ENCODE measurements at places on chromosomes 2 and 18.

DNA sequence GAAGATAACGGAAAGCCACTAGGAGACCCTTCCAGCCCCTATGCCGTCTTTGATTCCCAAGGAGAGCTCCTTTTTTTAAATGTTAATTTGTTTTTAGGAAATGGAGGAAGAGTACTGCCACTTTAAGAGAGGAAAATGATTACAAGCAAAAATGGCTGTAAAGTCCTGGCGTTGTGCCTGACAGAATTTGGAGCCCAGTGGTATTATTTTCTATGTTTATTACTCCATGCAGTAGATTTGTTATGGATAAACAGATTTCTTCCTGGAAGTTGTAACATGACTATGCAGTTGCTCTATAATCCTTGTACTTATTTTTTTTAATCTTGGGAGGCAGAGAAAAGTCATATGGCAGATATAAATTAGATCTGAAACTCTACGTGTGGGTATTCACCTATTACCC is 141.3 kb downstream of the GBX2 start:
- no peak for DNase-seq

DNA sequence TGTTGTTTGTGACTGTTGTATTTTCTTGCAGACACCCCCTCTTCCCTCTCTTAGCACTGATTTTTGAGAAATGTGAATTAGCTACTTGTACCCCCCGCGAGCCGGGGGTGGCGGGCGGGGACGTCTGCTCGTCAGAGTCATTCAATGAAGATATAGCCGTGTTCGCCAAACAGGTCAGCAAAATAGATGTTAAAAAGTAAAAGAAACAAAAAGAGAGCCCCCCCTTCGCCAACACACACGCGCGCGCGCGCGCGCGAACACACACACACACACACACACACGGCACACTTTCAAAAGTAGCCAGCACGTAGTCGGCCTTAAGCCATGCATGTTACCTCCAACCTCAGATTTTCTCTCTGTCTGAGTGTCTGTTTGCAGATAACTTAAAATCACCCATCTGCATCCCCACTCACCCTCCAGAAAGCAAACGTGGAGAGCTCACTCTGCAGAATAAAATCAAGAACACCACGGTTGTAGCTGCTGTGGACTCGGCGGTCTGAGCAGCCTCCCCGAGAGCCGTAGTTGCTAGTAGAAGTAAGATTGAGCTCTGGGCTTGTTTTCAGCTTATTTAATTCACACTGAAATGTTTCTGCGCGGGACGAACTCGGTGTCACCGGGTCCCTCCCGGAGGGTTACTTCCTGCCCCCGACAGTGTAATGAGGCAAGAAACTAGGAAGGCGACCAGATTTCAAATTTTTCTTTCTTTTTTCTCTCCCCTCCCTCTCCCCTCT is 5.1 kb downstream of the MEIS1 start:
- DNase-seq: no peak

- DNase-seq: no peak
Measured at GRCh38 chr18:61295153-61295552, 38.1 kb upstream of the CDH20 start.

DNA sequence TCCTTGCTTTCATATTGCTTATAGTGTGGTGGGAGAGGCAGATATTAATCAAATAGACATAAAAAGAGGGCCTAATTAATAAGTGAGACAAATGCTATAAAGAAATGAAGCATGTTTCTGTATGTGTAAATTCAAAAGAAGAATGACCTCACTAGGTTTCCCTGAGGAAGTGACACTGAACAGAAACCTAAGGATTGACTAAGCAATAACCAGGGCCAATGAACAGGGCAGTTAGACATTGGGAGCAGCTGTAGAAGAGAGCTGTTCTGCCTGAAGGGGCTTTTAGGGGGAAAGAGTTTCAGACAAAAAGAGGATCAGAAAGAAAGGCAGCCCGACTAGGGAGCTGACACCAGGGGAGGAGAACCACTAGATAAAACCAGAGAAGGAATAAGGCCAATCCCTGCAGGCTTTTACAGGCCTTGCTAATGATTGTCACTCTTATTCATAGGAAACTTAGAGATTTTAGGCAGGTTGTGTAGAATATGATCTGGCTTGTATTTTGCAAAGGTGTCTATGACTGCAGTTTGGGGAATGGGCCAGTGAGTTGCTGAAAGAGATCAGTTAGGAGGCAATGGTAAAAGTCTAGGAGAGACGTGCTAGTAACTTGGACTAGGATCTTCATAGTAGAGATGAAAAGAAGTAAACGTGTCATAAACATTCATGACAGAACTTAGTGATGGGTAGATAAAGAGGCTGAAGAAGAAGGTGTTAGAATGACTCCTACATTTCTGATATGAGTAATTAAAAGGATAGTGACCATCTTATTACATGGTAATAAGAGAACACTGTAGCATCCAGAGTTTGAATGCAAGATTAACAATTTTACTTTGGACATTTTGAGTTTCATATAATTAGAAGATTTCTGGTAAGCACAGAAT is 26.8 kb upstream of the NABP1 start:
- no peak for DNase-seq

GRCh38 chr18:75823471-75823870 is 396.0 kb upstream of the SMIM21 start:
- no peak for DNase-seq

DNA sequence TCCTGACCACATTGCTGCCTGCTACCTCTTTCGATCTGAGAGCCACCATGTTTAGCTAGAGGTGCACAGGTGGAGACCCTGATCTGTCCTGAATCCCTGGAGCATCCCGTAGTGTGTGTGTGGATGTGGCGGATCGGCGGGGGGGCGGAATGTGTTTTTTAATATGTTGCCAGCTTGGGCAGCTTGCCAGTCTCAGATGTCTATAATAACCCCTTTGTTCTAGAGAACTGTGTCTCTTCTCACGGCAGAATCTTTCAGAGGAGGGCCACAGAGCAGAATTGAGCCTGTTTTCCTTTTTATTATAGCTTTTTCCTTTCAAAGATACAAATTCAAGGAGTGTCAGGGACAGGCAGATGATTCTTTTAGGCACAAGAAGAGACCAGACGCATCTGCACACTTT is 934.1 kb upstream of the KLHL29 start:
- no peak for DNase-seq

DNA sequence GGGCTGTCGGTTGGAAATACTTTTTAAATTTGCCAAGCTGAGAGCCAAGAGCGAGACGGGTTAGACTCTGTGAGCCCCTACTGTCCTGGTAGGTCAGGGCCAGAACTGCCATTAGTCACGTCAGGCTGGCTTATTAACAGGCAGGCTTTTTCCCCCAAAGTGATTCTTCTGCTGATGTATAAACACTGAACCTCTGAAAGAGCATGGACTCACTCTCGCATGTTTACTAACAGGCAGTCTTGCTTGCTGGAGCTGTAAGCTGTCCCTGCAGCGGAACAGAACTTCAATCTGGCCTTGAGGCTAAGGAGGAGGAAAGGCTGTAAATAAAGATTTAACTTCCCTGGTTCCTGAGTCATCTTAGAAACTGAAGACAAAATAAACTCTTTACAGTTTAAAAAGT is 288.4 kb downstream of the PIEZO2 start:
- DNase-seq: no peak

DNA sequence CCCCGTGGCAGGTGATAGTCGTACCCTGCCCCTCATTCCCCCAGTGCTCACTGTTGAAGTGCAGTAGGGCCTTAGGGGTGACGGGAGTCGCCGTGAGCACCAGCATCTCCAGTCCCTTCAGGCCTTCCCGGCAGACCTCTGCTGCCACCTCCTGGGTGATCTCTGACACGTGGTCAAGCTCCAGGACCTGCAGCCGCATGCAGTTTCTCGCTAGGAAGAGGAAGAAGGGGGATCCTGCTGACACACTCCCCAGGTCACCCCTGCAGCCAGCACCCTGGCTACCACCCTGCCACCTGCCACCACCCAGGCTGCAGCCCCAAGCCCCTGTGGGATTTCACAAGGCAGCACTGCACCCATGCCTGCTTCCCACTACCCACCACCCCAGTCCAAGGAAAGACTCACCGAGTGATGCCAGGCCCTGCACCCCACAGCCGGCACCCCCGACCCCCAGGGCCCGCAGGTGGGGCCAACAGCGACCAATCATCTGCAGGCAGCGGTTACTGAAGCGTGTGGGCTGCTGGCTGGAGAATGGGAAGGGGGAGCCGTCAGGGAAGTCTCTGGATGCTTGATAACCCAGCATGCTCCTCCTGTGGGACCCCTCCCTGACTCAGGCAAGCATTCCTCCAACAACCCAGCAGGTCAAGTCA is 23.8 kb downstream of the FBXO41 start:
- DNase-seq: no peak

- DNase-seq: no peak
Measured at GRCh38 chr2:217489145-217489960, 513.4 kb downstream of the TNS1 start.

- DNase-seq: no peak
Measured at GRCh38 chr2:86123328-86123925, 17.4 kb downstream of the PTCD3 start.

GRCh38 chr18:35810520-35810919 is 162.0 kb upstream of the RMP24 start:
- no peak for DNase-seq

GRCh38 chr18:2104620-2105462 is 466.5 kb downstream of the METTL4 start:
- peak; percentile 3 for DNase-seq

- DNase-seq: no peak
Measured at GRCh38 chr2:119431976-119432850, 559 bp downstream of the TMEM37 start.

DNA sequence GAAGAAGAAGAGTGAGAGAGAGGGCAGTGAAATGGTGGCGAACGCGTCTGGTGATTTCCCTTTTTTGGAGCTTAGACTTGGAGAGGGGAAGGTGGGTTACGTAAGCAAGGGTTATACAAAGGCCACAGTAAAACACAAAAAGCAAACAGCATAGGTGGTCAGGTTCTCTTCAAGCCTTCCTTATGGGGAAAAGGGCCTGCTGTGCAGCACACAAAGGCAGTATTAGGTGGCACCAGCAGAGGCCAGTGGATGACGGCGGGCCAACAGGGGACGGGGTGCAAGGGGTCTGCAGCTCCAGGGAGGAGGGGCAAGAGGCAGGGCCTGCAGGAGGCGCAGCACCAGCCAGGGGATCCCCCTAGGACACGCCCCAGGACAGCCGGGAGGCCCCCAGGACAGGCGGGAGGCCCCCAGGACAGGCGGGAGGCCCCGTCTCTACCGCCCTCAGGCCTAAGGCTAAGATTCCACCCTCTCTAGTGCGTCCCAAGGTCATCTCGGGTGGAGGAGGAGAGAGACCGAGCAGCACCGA is 32.6 kb upstream of the NPC1 start:
- DNase-seq: no peak

GRCh38 chr2:168710754-168711467 is 91.5 kb upstream of the NOSTRIN start:
- no peak for DNase-seq

- DNase-seq: no peak
Measured at GRCh38 chr18:58373481-58373880, 255.4 kb downstream of the ALPK2 start.

DNA sequence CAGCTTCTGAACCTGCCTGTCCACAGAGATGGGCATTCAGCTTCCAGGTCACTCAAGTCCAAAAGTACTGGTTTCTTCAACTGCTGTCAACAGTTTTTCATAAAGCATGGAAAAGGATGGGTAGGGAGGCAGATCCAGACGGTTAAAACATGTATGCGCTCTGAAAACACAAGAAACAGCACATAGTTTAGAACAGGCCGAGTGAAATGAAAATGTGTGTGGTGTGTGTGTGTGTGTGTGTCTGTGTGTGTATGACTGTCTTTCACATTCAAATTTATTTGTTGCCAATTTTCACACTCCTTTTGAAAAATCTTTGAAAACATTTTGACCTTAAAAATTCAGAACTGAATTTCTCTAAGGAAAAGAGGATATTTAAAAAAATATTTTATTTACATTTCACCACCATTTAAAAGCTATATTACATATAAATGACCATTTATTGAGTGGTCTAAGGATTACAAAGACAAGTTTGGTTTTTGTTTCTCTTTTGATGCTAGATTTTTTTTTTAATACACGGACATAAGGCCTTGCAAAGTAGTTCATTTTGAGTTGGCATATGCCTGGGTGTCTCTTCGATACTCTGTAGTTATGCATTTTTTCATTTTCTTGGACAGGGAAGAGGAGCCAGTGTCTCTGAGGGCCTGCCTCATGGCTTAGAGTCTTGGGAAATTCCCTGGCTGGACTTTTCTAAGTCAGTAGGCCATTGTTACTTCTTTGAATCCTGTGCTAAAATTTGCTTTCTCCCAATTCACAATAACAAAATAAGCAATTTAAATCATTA is 30.0 kb upstream of the STK17B start:
- no peak for DNase-seq

DNA sequence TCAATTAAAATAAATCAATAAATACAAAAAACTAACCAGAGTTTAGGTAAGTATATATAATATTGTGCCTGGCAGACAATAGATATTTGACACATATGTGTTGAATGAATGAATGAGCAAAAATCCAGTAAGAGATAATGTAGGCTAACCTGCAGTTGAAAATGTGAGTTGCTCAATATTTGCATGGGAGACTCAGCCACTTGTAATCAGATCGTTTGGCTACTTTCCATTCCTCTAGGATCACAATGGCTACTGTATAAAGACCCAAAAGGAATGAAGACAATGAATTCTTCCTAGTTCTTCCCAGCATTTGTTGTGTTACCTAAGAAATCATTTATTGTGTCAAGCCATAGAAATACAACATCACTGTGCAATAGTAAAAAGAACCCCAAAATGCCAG is 25.3 kb downstream of the PIEZO2 start:
- DNase-seq: no peak

- DNase-seq: no peak
Measured at GRCh38 chr2:27573452-27573851, 9.4 kb upstream of the ZNF512 start.

DNA sequence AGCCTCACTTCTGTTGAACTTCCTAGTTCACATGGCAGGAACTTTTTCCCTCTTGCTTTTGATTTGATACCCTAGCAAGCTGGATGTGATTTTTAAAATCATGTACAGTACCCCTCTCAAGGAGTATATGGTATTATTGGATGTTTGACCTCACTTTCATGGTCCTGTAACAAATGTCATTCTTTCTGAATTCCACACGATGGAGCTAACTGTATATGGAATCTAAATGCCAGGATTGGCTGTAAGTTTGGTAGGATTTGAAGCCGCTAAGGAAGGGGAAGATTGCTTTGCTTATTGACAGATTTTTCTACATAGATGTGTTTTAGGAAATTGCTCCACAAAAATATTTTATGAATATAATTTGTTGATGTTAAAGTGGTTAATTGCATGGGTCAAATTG is 18.3 kb downstream of the MAIP1 start:
- DNase-seq: no peak

- no peak for DNase-seq
Measured at GRCh38 chr2:230520875-230521155, 104.8 kb downstream of the SP100 start.
